ENCODE measurements at places on chromosomes 3 and 15.

GRCh38 chr15:89400116-89400781 lies 65.6 kb upstream of the POLG start:
- no peak for DNase-seq

- DNase-seq = peak; percentile 33
These were observed 76.4 kb downstream of the SPSB4 start for GRCh38 chr3:141127344-141128125.

GRCh38 chr3:140501061-140501769 lies 176.6 kb upstream of the TRIM42 start:
- DNase-seq = no peak

- DNase-seq = peak; percentile 49
These were observed at the start of gene SST for GRCh38 chr3:187669675-187670504. SST (minus strand) TSS chr3:187670394; CDS start chr3:187670291, 103 bp downstream.

DNA sequence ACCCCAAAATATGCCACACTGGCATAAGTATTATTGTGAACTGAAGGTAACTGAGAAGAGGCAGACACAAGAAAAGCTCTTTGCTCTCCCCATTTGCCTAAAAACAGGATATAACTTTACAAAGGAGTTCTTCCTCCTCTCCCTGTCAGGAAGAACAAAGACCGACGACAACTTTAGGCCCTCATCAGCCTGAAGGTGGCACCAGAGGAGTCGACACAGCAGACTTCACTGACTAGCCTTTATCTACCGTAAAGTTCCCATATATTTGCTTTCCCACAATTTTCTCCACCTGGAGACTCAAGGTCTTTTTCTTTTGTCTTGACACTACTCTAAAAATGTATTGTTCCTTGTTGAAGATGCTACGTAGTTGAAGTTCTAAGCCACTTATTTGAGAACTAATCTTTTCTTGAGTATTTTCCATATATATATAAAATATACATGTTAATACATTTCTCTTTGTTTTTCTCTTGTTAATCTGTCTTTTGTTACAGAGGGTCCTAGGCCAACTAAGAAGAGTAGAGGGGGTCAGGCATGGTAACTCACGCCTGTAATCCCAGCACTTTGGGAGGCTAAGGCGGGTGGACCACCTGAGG lies 16.2 kb upstream of the XIRP1 start:
- no peak for DNase-seq

DNA sequence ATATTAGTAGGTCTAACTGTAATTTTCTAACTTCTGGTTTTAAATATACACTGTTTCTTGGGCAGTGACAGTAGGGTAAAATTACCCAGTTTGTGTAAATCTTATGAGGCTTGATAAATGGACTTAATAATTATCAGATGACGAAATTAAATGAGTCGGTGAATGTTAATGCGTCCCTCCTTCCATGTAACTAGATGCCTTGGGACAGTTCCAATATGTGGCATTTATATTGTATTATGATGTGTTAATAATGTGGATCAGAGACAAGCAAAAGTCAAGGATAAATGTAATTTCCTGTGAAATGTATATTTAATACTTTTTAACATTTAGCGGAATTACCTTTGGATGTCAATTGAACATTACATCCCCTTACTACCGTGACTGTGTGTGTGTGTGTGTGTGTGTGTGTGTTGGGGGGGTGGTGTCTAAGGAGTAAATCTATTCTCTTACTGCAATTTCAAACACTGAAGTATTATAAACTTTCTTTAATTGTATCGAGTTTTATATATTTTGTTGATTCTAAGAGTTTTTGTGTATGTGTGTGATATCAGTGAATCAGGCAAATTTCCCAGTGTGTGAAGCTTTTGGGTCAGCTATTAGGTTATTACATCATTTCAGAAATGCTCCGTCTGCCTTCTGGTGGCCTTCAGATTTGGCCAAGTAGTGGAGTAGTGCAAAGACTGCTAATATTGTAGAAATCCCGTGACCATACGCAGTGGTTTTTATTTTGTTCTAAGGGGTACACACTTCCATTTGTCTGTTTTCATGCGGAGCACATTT lies 50.1 kb downstream of the CNTN4 start:
- DNase-seq = no peak

DNA sequence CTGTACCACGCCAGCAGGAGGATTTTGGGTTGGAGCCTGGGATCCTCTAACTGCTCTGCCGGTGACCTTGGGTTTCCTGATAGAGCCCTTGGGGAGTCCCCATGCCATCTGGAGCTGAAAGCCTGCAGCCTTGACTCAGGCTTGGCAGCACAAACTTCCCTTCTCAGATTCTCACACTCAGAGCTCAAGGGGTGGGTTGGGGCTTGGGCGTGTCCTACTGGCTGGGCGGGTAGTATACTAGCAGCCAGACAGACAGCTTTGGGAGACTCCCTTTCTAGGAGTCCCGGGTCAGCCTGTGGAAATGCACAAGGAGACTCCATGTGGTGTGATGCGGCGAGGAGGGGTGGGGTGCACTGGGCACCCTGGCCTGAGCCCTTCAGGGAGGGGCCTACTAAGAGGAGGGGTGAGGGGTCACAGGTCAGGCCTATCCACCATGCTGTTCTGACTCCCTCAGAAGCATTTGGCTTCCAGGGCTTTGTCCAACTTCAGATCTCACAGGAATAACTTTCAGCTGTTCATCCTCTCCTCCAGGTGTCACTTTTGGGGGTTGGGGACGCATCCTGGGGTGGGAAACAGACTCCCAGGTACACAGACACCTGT lies 21.6 kb upstream of the PLXNA1 start:
- no peak for DNase-seq

DNA sequence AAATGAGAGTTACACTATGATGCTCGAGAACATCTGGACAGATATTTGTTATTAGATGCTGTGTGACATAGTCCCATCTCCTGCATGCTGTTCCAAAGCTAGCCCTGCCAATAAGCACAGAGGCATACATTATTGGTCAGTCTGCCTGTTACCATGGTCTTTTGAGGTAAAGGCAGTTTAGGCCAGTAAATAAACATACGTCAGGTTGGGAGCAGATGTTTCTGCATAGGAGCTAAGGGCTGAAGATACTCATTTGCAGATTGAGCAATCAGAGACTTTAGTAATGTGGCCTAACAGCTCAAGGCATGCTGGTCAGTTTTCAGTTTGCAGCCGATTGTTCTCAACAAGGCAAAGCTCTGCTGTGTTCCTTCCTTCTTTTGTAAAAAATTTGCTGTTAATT lies 192.9 kb downstream of the ADAMTSL3 start:
- DNase-seq = no peak

DNA sequence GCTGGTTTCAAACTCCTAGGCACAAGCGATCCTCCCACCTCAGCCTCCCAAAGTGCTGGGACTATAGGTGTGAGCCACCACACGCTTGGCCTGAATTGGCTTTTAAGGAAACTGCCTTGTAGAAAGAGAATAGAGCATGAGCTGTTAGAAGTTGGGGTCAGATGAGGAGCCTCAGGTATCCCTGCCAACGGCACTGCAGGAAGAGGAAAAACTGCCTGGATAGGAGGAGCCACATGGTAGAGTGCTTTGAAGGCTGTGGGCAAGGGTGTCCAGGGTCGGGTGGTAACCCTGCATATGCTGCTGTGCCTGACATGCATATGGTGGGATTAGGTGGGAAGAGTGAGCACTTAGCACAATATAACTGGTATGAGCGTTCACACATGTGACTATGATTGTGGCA lies 55.0 kb downstream of the BSN start:
- DNase-seq = peak; percentile 19

- DNase-seq = no peak
These were observed 46.7 kb downstream of the ALCAM start for GRCh38 chr3:105413343-105413887.

DNA sequence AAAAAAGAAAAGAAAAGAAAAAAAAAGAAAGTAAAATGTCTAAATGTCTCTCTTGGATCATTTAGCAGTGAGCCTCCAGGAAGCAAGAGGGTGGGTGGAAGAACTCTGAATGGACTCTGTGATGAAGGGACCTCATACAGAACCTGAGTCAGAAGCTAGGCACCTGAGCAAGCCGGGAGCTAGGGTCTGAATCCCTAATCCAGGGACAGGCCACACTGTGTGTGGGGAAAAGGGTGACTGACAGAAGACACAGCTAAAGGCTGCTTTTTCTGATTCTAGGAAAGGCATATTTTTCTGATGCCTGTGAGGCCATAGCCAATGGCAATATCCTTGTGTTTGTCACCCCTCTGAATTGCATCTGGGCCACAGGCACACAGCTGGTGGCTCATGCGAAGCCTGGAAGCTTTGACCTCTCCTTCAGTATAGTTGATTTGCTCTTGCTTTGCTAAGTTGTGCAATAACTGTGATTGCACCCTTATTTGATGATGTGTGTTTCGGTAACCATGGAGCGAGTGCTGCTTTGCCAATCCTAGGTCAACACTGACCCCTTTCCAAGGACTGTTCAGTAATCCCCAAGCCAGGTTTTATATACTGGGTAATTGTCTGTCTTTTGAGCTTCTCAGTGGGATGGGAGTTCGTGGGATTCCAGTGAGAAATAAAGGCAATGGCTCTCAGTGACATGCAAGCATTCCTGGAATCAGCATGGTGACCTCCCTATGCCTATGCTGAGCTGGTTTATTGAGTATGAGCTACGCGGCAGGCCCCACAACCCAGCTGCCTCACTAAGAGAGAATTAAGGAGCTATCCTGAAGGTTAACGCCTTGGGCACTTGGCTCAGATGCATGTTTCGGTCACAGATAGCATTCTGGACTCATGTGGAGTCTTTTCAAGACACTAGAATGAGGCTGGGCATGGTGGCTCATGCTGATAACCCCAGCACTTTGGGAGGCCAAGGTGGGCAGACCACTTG lies 49.0 kb upstream of the OSBPL11 start:
- no peak for DNase-seq

DNA sequence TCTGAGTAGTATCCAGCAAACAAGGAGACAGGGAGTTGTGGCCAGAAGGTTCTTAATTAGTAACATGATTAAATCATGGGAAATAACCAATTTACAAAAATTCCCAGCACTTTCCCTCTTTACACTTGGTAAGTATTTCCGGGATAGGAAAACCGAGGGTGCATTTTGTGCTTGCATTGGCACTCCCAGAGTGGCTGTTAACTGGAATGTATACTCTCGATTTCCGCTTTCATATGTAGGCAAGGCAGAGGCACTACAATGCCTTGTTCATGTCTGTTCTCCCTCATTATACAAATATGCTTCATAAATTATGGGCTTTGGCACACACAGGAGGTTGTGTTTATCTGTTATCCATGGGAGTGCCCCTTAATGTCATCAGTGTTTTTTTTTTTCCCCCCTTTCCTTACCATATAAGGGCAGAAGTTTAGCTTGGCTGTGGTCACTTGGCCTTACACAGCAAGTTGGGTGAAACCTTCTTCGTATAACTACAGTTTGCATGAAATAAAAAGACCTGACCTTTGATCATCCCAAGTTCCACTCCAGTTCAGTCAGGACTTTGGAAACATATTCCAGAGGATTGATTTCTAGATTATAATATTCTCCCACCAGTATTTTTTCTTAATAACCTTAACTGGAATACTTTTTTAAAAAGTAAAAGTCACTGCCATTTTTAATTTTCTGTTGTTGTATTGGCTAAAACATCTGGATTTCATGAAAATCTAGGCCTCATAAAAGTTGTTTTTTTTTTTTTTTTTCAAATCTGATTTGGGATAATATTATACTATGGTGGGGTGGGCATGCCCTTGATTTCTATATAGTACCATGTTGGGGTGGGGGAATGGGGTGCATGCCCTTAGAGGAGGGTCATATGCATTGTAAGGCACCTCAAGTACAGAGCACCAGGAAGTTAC lies 8.9 kb downstream of the TPM1 start:
- no peak for DNase-seq

DNA sequence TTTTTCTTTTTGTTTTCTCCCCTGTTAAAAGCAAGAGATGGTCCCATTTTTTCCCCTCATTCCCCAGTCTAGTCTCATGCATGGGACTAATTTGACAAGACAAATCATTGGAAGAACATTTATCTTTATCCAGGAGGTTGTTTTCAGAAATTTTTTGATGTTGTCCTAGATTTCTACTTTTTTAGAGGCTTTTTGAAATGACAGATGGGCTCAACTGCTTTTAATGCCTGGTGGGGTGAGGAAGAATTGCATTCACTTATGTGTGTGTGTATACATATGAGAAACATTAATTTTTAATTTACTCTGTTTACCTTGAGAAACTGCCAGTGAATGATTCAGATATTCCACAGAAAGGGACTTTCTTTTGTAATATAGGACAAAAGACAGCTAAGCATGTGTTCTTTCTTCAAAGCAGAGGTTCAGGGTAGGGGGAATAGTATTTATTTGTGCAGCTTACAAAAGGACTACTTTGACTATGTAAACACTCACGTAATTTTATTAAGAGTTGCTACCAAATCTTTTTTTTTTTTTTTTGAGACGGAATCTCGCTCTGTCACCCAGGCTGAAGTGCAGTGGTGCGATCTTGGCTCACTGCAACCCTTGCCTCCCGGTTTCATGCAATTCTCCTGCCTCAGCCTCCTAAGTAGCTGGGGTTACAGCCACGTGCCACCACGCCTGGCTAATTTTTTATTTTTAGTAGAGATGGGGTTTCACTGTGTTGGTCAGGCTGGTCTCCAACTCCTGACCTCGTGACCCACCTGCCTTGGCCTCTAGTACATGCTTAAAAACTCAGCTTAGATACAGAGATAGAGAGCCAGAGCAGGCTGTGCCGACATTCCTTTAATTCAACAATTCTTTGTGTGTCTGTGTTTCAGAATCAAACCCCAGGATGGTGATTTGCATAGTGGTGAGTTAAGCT lies 130.1 kb upstream of the RARB start:
- no peak for DNase-seq

GRCh38 chr15:100902436-100903167 lies 16.6 kb upstream of the LRRK1 start:
- no peak for DNase-seq

- DNase-seq = no peak
These were observed 2.9 kb downstream of the UCN2 start for GRCh38 chr3:48560648-48561018.
